ENCODE measurements at places on chromosomes 12 and 14.

- peak; percentile 56 for DNase-seq
Measured at GRCh38 chr12:131092901-131093603, 139.3 kb downstream of the ADGRD1 start.

- DNase-seq = peak; percentile 99
Measured at GRCh38 chr12:28023156-28023887, 50.8 kb upstream of the PTHLH start.

DNA sequence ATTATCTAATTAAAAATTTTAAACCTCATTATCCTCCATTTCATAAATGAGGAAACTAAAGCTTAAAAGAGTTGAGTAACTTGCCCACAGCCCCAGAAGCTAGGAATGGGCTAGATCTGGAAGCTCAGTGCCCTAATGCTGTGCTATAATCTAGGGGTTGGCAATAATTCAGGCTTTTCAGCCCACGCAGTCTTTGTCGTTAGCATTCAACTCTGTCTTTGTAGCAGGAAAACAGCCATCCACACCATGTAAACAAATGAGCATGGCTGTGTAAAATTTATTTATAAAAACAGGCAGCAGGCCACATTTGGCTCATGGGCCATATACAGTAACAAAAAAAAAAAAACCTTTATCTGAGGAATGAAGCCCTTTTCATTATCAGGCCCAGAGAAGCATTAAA, 92.4 kb upstream of the OVCH1 start:
- DNase-seq = no peak

- no peak for DNase-seq
Measured at GRCh38 chr14:104545942-104546501, 33.5 kb upstream of the C14orf180 start.

- no peak for DNase-seq
Measured at GRCh38 chr12:124327362-124328043, 32.6 kb downstream of the RFLNA start.

- DNase-seq = peak; percentile 39
Measured at GRCh38 chr14:93906341-93907329, 20.5 kb upstream of the FAM181A start.

GRCh38 chr14:99157246-99157645, 114.8 kb downstream of the BCL11B start:
- no peak for DNase-seq

- DNase-seq = no peak
Measured at GRCh38 chr12:55845361-55845760, 2.6 kb upstream of the MMP19 start.

GRCh38 chr14:58797010-58797429, 159.3 kb downstream of the DACT1 start:
- no peak for DNase-seq

DNA sequence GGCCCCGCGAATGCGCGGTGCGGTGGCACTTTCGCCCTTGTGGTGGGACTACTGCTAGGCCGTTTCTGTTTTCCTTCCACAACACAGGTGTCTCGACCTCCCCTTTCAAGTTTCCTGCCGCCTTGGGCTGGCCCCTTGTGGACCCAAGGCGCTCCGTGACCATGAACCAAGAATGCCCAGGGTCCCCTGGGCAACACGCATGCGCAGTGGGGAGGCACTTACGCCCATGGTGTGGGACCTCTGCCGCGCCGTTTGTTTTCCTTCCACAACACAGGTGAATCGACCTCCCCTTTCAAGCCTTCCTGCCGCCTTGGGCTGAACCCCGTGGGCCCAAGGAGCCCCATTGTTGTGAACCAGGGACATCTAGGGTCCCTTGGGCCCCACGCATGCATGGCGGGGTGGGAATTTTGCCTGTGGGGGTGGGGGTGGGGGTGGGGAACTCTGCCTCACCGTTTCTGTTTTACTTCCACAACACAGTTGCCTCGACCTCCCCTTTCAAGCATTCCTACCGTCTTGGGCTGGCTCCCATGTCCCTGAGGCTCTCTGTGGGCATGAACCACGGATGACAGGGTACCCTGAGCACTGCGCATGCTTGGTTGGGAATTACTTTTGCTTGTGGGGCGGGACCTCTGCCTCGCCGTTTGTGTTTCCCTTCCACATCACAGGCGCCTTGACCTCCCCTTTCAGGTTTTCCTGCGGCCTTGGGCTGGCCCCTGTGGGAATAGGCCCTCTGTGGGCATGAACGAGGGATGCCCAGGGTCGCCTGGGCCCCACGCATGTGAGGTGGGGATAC, 355.1 kb downstream of the ALG10 start:
- no peak for DNase-seq

GRCh38 chr12:53659571-53659981, 16.3 kb downstream of the ATP5MC2 start:
- no peak for DNase-seq

- no peak for DNase-seq
Measured at GRCh38 chr12:59595883-59596540, at the start of gene SLC16A7. Gene SLC16A7, plus strand, starts transcription at chr12:59596029. Its CDS starts 108,773 bp downstream, at chr12:59704802.

- DNase-seq = no peak
Measured at GRCh38 chr12:71109834-71110233, 48.0 kb downstream of the TSPAN8 start.

- DNase-seq = peak; percentile 23
Measured at GRCh38 chr12:119808441-119808840, 68.7 kb downstream of the CIT start.

GRCh38 chr14:84804468-84804867, 725.5 kb upstream of the FLRT2 start:
- DNase-seq = no peak

DNA sequence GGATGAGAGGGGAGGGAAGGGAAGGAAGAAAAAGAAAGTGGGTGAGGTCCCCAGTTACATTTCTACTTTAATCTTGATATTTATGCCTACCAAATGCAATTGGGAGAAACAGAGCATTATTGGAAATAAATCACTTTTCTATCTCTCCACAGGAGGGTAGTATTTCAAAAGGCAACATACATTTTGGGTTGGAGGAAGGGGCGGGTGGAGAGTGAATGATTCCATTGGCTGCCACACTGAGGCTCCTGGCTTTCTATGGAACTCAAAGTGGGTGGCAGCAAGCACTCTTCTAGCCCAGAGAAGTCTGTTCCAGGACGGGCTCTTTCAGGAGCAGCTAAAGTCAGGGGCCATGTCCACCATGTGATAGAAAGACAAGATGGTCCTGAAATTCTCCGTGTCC, 441.3 kb downstream of the DAD1 start:
- DNase-seq = no peak

DNA sequence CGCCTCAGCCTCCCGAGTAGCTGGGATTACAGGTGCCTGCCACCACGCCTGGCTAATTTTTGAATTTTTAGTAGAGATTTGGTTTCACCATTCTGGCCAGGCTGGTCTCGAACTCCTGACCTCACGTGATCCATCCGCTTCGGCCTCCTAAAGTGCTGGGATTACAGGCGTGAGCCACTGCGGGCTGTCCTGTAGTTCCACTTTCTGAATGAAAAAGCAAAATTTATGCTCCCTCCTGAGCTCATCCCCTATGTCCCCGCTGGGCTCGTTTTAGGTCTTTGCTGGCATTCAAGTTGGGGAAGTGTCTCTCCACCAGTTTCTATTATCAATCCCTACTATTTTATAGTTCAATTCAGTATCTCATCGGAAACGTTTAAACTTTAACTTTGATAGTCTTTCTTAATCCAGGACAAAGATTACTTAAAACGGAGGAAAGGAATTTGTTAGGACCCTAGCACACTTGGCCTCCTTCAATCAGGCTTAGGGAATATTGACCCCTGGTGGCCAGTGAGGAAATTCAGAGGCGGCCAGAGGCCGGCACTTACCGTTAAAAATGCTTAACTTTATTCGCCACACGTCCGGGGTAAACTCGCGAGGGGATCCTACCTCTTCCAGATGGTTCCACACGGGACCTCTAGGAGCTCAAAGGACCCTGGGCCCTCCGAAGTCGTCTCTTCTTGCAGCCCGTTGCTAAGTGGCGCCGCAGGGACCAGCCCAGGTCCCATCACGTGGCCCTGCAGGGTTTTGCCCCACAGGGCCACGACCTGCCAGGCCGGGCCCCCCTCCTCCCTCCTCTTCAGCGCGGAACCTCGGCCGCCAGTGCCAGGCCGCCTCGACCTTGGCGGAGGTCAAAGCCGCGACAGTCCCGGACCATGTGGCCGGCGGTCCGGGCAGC, 11.4 kb upstream of the DNAL1 start:
- peak; percentile 55 for DNase-seq

DNA sequence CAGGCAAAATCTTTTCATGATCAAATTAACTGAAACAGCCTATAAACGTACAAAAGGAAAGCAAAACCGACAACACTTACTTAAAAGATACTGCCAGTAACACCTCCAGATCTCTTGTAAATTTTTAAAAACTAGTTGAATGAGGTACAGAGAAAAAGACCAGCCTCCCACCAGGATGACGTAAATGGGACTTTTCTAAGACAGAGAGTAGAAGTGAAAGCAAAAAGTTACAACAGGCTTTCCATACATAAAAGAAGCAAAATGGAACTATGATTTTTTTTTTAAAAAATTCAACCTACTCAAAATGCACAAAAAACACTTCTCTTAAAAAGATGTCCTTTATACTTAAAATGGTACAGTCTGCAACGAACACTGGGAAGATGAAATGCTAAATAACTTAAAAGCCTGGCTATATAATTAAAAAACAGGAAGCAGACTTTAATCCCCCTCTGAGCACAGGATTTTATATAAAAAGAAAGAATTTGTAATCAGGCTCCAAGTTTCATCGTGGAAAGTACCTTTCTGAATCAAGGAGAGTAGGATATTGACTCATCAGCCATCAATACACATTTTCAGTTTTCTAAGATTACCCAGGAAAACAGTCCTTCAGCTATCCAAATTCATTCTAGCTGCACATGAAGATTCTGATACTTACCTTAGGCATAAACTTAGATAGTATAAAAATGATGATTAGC, 14.2 kb upstream of the MYO1A start:
- no peak for DNase-seq

GRCh38 chr14:88034076-88034475, 29.1 kb downstream of the GPR65 start:
- DNase-seq = no peak

DNA sequence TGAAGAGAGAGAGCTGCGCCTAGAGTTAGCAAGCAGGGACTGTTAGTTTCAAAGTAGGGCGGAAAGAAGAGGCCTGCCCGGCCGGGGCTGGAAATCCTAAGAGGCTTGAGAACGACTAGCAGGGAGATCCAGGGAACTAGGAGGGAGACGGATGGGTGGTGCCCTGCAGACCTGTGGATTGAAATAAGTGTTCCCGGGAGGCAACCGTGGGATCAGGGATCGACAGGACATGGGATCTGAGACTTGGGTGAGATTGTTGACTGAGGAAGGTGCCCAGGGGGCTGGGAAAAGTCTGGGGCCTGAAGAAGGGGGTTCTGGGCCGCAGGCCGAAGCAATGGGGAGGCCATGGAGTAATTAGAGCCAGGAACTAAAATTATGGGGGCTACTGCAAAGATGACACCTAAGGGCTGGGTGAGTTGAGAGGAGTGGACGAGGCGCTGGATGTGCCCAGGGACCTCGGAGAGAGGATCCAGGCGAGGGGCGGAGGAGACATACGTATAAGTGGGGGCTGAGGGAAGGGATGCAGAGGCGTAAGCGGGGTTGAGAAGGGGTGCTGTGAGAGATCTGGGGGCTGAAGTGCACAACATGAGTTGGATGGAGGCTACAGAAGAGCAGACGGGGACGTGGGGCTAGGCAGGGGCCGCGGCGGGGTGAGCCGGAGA, 635 bp downstream of the LTA4H start:
- no peak for DNase-seq

GRCh38 chr12:82082501-82082900, 275.7 kb downstream of the CCDC59 start:
- DNase-seq = no peak

GRCh38 chr12:75578546-75578945, 67.1 kb upstream of the KRR1 start:
- no peak for DNase-seq

DNA sequence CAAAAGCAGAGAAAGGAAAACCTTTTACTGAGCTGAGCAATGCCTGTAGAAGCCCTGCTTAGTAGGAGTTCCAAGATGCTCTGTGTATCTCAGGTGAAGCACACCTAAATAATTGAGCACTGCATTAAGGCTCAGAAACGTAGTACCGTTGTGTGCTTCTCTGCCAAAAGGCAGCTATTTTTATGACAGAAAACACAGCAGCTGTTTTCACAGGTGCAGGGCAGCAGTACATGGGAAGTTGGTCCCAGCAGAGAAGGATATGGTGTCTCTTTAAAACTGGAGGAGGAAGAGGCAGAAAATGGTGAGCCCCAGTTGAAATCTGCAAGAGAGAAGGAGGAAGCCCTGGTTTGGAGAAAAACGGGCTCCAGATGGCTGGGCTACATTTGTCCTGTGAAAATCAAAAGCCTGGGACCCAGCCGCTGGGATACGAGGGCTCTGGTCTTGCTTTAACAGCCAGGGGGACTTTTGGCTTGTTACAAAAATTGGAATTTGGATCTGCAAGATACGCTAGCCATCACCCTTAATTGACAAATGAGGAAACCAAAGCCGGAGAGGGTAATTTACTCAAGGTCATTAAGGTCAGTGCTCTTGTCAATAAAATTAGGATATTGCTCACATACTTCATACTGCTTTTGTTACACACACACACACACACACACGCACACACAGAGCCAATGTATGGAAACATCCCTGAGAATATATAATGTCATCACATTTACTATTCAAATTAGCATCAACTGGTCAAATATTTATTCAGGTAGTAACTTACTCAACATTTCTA, 27.3 kb downstream of the SPRING1 start:
- no peak for DNase-seq

- DNase-seq = no peak
Measured at GRCh38 chr12:6178981-6179761, 21.0 kb upstream of the CD9 start.

DNA sequence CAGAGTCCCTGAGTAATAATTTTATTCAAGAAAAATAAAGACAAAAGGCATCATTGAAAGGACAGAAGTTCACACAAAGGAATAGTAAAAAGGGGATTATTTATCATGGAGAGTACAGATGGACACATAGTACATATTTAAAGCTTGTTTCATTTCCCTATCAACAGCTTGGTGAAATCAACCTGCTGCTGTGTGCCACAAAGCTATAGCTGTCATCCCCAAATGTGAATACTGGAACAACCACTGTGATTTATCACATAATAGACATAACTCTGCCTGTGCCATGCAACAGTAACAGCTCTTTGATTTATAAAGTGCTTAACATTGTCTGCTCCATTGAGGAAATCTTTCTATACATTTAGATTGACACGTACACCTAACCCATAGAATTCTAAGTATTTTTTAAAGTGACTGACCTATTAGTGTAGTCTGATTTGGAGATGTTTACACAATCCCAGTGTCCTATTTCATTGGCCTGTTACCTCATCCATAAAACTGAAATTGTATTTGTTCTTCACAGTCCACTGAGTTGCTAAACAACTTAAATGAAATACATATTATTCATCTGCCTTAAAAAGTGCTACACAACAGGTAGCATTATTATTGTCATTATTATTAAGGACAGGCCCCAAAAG, 3.3 kb downstream of the NEMF start:
- DNase-seq = no peak

- DNase-seq = no peak
Measured at GRCh38 chr12:81010641-81011040, 67.2 kb upstream of the ACSS3 start.

- DNase-seq = no peak
Measured at GRCh38 chr12:123723011-123723410, 10.9 kb downstream of the ATP6V0A2 start.

- DNase-seq = peak; percentile 98
Measured at GRCh38 chr14:23580948-23581281, 2.3 kb upstream of the JPH4 start.

- DNase-seq = peak; percentile 97
Measured at GRCh38 chr12:71710276-71711125, 24.6 kb downstream of the TMEM19 start.

- no peak for DNase-seq
Measured at GRCh38 chr12:113861708-113862312, 104.3 kb downstream of the RBM19 start.

Data from HT1080 (cell line).